ENCODE measurements at places on chromosomes 7 and 10.
A peak's percentile ranks its signal among the peaks of the same experiment; 100 is the strongest.

DNA sequence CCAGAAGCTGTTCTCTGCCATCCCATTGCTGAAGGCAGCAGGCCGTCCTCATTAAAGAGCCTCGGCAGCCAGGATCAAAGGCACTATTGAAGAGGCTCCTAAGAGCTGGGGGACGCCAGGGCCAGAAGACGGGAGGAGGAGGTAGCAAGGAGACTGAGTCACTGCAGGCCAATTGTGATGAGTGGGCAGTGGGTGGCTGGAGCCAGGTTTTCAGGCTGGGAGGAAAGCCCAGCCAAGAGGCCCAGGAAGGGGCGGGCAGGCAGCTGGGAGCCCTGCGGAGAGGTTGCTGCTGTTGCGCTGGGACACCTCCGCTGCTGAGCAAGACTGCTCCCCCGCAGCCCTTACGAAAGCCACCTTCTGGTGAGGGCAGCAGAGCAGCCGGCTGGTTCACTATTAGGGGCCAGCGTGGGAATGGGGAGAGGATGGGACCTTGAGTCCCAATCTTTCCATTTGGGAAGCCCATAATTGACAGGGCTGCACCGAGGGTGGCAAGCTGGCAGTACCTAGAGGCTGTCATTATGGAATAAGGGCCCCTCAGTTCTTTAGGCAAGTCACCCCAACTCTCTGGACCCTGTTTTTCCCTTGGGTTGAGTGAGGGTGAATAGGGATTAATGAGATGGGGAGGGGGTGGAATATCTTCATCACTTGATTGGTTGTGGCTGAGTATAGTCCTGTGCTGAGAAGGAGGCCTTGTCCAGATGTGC lies 48.4 kb downstream of the UNC5B start:
- DNase-seq: no peak

GRCh38 chr7:129184981-129185670 lies 3.3 kb upstream of the SMO start:
- no peak for DNase-seq

DNA sequence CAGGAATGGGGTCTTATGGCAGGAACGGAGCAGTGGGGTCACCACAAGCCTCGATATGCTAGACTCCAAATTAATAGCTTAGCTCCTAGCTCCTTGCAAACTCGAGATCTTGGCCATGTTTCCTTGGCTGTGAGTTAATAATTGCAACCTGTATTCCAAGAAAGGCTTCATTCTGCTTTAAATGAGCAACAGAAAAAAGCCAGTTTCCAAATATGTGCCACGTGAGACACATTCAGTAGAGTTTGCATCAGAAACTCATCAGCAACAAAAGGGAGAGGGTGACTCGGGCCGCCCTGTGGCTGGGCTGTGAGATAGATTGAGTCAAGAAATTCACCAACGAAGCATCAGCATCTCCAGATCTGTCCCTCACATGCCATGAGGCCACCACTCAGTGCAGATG lies 112.0 kb downstream of the NPTX2 start:
- no peak for DNase-seq

DNA sequence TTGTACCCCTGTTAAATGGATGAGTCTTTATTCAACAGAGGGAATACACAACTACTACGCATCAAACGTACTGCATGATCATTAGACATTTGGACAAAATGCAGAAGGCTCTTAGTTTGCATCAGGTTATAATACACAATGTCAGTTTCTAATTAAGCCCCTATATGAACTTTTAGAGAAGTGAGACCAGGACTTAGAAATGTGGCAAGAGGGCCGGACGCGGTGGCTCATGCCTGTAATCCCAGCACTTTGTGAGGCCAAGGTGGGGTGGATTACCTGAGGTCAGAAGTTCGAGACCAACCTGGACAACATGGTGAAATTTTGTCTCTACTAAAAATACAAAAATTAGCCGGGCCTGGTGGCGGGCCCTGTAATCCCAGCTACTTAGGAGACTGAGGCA lies 76.3 kb upstream of the MGMT start:
- no peak for DNase-seq

- DNase-seq: no peak
These were observed 20.3 kb downstream of the SMURF1 start for GRCh38 chr7:99123571-99124033.

DNA sequence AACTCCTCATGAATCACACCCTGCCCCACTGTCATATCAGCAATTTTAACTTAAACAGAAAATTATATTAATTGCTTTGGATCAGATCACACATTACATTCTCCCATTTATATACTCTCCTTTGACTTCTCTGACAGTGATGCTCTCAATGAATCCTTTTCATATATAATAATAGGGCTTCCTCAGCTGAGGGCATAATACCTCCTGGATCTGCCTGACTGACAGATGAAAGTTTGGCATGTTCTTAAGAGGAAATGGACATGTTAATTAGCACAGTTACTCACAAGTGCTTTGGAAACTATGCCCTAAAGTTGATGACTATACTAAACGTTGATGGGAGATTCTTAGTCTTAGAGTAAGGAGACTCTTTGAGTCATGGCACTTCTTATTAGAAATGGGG lies 478.2 kb upstream of the LRRN3 start:
- no peak for DNase-seq

DNA sequence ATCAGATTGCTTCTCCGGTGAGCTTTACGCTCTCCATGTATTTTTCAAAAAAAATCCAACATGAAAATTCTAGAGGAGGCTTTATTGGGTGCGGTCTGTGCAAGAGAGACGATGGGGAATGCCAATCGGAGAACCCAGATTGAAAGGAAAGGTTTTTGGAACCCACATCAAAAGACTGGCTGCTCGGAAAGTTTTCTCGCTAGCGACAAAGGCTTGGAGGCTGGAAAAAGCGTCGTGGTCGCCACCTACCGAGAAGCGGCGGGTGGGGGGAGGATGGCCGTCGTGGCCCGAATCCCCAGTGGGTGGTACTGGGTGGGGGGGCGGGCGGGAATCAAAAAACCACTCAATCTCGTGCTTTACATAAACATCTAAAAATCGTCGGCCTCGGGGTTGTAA lies 1.1 kb upstream of the GTF2I start:
- DNase-seq: peak; percentile 45

- no peak for DNase-seq
These were observed 85.2 kb downstream of the NSUN6 start for GRCh38 chr10:18566177-18566576.

GRCh38 chr10:126041804-126042231 lies 145.5 kb downstream of the FANK1 start:
- peak; percentile 31 for DNase-seq

- no peak for DNase-seq
These were observed 167.1 kb downstream of the DIP2C start for GRCh38 chr10:522350-522749.

DNA sequence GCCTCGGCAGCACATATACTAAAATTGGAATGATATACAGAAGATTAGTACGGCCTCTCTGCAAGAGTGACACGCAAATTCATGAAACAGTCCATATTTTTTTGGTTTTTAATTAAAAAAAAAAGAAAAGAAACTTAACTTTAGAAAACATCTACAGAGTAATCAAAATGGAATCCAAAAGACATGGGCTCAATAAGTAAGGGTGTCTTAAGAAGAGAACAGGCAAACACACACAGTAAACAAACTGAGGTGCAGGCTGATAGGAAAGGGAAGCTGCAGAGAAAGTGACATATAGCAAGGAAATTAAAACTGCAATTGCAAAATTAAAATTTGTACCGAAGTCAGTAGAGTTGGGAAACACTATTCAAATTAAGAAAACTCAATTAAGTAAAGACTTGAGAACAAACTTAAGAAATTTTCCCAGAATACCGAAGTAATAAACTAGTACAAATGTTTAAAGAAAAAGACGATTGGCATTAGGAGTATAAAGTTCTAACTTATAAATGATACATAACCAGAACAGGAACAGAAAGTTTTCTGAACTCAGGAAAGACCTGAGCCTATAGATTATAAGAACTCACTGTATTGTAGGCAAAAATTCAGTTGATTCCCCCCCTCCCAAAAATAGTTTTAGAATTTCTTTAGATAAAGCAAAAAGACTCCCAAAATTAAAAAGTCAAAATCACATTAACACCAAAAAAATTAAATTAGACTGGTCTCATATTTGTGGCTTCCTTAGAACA lies 16.3 kb downstream of the MTPN start:
- no peak for DNase-seq

GRCh38 chr10:108000365-108000764 lies 835.9 kb upstream of the SORCS1 start:
- DNase-seq: no peak

DNA sequence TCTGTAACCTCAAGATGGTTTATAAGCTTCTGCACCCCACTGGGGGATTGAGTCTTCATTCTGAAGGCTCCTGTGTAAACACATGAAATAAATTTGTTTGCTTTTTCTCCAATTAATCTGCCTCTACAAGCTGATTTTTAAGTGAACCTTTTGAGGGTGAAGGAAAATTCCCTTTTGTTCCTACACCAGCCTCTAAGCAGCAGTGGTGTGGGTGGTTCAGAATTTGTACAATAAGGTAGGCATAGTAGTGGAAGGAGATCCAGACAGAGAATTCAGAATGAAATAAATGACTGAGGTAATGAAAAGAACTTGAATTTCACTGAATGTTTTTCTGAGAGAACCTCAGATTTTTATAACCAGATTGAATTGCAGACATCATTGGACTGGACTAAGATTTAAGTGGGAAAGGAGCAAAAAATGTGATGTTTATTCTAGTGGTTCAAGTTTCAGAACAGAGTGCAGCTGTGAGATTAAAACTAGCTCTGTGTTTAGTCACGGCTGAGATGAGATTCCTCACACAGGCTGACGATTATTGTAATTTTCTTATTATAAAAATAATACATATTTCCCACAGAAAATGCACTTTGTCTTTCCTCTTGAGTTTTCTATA lies 1162.2 kb downstream of the TYW1 start:
- no peak for DNase-seq

- DNase-seq: no peak
These were observed 4.7 kb upstream of the HGF start for GRCh38 chr7:81774551-81774950.

GRCh38 chr10:119198438-119198837 lies 8.9 kb upstream of the GRK5 start:
- no peak for DNase-seq

DNA sequence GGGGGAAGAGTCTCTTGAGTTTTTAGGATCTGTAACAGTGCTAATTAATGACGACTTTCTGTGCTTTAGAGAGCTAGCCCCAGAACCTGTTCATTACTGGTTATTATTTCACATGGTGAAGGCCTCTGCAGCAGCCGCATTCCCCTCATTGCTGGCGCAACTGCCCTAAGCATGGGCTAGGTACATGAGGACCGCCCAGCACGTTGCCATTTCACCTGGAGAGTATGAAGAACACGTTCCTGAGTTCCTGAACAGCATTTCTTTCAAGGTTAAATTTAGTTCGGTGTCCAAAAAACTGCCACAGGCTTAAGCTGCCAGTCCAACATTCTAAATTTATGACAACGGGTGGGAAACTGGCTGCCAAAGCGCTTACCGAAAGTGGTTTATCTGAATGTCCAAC lies 177.0 kb downstream of the DNAH11 start:
- no peak for DNase-seq

DNA sequence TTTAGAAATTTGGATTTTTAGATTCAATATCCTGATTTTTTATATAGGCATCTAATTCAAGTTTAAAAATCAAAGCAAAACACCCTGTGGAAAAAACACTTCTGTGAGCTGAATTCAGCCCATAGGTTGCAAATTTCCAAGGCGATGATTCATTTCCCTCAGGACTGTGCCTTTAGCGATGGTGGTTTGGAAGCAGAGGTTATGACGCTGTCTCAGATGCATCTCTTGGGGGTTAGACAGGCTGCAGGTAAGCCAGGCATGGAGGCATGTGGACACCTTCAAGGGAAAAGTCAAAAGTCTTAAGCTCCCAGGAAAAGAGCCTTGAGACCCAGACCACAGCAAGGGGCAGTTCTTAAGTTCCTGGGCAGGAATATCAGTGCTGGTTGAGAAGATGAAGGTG lies 9.5 kb upstream of the FRA10AC1 start:
- no peak for DNase-seq

DNA sequence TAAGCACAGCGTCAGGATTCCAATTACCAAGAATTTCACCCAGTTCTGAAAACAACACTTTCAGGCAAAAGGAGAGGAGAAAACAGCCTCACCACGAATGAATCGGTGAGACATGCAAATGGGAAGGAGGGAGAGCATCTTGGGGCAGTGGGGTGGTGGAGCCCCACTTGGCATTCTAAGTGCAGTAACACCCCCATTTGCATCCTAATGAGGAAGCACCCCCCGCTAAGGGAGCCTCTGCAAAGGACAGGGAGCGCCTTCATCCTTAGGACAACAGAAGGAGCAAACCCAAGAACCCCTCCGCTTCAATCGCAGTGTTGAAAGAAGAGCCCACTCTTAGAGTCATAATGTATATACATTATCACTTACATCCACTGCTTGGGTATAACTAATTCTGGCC lies 46.8 kb downstream of the NRAP start:
- DNase-seq: no peak

GRCh38 chr7:50641442-50642405 lies 76.5 kb upstream of the DDC start:
- DNase-seq: no peak

DNA sequence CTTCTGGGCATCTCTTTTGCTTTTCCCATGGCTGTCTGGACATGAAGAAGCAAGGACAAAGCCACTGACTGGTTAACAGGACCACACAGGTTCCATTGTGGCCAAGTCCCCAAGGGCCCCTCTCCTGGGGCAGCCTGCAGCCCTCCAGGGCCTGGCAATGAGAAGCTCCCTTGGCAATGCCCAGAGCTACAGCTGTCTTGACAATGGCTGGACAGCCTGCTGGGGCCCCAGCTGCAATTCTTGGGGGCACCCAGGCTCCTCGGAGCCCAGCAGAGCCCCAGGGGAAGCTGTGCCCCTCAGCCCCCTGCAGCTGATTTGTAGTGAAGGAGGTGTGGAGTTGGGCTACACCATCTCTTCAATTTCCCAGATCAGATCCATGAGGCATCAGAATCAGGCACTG lies 384.9 kb upstream of the PODXL start:
- DNase-seq: no peak
